ENCODE measurements at places on chromosomes 2 and 18.

DNA sequence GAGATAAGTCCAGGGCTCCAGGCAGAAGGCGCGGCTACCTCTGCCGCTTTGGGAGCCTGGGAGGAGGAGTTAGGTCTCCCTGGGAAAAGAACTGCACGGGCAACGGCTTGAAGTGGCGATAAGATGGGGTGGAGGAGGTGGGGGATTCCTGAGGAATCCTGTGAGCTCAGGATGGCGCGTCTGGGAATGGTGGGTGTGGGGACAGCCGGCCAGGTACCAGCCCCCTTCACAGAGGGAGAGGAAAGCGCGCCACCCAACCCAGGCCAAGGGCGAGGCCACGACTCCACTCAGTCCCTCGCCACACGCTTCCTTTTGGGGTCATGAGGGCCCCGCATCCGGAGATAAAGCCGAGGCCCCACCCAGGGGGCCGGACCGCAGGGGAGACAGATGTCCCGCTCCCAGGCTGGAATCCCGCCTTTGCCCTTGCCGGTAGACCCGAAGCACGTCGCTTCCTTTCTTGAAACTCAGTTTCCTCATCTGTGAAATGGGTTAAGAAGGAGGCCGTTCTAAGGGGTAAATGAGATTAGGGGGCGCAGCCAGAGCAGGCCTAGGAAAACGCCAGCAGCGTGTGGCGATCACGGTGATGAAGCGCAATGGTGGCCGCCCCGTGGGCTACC lies 1.7 kb upstream of the CTDSP1 start:
- DNase-seq = peak; percentile 55

GRCh38 chr2:226793646-226794045 lies 6.0 kb downstream of the IRS1 start:
- no peak for DNase-seq

- DNase-seq = no peak
Measured at GRCh38 chr2:233248999-233249398, 2.5 kb upstream of the ATG16L1 start.

DNA sequence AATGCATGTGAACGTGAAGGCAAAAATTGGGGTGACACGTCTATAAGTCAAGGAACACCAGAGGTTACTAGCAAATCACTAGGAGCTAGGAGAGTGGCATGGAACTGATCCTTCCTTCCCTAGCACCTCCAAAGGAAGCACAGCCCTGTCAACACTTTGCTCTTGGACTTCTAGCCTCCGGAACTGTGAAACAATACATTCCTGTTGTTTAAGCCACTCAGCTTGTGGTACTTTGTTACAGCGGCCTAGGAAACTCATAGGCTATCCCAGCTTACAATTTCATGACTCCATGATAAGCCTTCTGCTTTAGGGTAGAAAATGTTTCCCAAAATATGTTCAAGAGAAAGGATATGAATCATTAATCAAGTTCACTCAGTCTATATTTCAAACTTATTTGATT lies 798.1 kb downstream of the DCDC2C start:
- DNase-seq = no peak

- no peak for DNase-seq
Measured at GRCh38 chr2:70450641-70451250, 102.9 kb downstream of the TGFA start.

DNA sequence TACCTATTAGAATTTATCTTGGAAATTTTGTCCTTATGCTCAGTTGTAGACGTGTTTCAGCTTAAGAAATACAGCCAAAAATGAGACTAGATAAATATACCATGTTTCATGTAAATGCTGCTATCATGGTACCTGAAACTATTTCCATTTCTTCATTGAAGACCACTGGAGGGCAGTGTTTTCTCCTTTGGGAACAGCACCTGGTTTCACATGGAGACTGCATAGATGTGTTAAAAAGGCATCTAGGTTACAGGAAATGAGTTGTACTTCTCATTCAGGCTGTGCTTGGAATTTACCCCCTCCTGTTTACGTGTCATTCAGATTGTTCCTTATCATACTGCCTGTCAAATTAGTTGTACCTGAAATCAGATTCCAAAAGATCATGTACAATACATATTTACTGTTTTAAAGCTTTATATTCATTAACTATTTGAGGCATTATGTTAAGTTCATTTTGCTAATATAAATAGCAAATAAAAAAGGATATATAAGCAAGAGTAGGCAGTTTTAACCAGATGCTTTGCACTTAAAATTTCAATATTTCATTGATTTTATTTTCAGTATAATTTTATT lies 57.3 kb upstream of the PSMD14 start:
- no peak for DNase-seq

GRCh38 chr18:22257022-22257543 lies 87.7 kb downstream of the GATA6 start:
- peak; percentile 11 for DNase-seq

- DNase-seq = no peak
Measured at GRCh38 chr18:48348739-48349138, 60.4 kb downstream of the ZBTB7C start.
